IMR-90 (cell line): ENCODE measurements at places on chromosomes 16 and 17. TPM values are rescaled to one million over a fixed set of nuclear protein-coding genes. Genes with fewer than 3 reads are reported as not detected.

- peak; percentile 94 for DNase-seq
Observed at GRCh38 chr16:48444574-48444973, 59.4 kb upstream of the SIAH1 start.

DNA sequence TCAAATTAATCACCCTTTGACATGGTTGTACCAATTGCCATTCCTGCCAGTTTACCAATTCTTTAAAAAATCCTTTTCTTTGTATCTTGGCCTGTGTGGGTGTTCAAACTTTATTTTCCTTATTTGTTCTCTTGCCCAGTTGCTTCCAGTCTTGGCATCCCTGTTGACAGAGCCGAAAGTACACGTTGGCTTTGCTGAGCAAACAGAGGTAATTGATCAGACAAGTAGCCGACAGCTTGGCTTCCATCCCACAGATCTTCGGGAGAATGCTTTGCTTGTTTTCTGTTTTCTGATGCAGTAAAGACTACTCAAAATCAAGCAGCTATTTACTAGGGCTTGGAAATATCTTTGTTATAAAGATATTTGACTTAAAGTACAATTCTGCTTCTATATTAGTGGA lies 506.8 kb upstream of the SALL1 start:
- DNase-seq, result no peak

DNA sequence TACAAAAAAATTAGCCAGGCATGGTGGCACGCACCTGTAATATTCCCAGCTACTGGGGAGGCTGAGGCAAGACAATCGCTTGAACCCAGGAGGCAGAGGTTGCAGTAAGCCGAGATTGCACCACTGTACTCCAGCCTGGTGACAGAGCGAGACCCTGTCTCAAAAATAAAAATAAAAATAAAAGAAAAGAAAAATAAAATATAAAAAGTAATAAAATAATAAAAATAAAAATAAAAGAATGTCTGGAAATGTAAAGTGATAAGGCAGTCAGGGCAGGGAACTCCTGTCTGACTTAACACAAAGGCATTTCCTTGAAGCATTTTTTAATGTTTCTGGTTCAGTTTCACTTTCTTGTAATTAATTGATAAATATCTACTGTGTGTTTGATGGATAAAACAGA lies 34.7 kb upstream of the DNAJA2 start:
- DNase-seq, result peak; percentile 25

GRCh38 chr17:11334493-11334892 lies 93.5 kb downstream of the SHISA6 start:
- DNase-seq, result no peak

Gene RNU2-1
- total RNA-seq, result not detected in 2 replicates

DNA sequence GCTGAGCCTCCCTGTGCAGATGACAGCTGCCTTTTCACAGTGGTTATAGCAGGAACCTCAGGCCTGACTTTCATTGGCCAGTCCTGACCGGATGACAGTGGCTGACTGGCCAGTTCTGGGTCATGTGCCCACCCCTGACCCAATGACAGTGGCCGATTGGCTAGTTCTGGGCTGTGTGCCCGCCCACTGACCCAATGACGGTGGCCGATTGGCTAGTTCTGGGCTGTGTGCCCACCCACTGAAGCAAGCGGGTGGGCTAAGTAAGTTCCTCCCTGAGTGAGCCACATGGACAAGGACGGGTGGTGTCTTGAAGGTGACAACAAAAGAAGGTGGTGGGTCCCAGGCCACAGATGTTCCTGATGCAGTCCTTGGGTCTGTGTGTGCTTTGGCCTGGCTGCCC lies 9.5 kb downstream of the DEF8 start:
- DNase-seq, result peak; percentile 11

GRCh38 chr17:72877348-72877747 lies 215.1 kb downstream of the SLC39A11 start:
- DNase-seq, result no peak

Gene SOX8
- under 0.01 TPM in 2 replicates for total RNA-seq

- no peak for DNase-seq
Observed at GRCh38 chr17:83178533-83179304, 99.3 kb downstream of the METRNL start.

- DNase-seq, result no peak
Observed at GRCh38 chr16:69116906-69117305, 11.5 kb downstream of the HAS3 start.

GRCh38 chr16:1137604-1138003 lies 15.3 kb upstream of the CACNA1H start:
- peak; percentile 57 for DNase-seq

GRCh38 chr17:41803049-41804020 lies 8.4 kb downstream of the P3H4 start:
- DNase-seq, result no peak

Gene HOXB7
- 1.8 and 3.3 TPM in 2 replicates for total RNA-seq

DNA sequence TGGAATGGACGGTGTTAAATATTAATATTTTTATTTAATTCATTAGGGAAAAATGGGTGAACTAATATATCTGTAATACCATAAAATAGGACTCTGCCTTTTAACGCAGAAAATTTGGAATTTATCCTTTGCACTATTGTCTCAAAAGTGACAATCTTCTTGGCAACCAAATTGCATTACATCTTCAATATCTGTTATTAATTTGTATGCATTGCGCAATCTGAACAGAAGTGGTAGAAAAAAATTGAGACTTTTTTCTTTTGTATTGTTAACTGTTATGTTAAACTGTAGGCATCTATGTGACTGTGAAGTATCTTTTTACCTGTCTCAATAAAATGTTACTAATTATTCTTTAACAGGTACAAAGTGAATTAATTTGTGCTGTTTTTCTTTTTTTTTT lies 55.6 kb downstream of the PPM1E start:
- DNase-seq, result no peak

- no peak for DNase-seq
Observed at GRCh38 chr16:79265701-79266100, 334.8 kb downstream of the MAF start.

Gene PYCARD
- total RNA-seq, result 10.2 and 13.1 TPM in 2 replicates

- DNase-seq, result no peak
Observed at GRCh38 chr16:30925632-30925987, 2.2 kb downstream of the FBXL19 start.

Gene NGFR
- 0.18 TPM in 1 of 2 replicates, not detected in the other for total RNA-seq

- no peak for DNase-seq
Observed at GRCh38 chr16:22252317-22252716, 44.9 kb upstream of the POLR3E start.

DNA sequence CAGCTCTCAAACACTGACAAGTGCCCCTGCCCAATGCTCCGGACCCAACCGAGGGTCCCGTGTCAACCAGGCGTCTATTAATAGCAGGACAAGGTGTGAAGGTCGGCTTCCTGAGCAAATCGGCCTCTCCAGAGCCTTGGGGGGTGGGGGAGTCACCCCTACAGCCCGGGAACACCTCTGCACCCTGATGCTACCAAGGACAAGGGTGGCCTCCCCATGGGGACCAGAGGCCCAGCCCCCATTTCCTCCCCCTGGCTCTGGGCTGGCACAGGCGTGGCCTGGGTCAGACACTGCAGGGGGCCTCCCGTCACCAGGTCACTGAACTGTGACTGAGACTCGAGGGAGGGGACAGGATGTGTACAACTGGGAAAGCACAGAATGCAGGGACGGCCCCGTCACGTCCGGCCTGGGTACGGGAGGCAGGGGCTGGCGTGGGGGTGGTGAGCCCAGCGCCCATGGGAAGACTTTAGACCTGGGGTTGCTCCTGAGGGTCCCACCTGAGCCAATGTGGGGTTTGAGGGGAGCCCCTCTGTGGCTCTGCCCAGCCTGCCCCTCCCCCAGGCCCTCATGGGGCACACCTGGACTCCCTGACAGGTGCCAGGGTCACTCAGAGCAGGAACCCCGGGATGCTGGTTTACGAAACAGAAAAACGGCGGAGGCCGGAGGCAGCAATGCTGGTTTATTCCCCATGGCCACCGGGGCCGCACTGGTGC lies 579 bp upstream of the CYBA start:
- no peak for DNase-seq

- DNase-seq, result no peak
Observed at GRCh38 chr17:82972836-82973372, 106.5 kb upstream of the METRNL start.

Gene TMEM92
- 0.18 and 0.28 TPM in 2 replicates for total RNA-seq

- DNase-seq, result no peak
Observed at GRCh38 chr17:47813077-47813476, 8.5 kb downstream of the OSBPL7 start.

- DNase-seq, result peak; percentile 92
Observed at GRCh38 chr16:69073181-69073702, 32.2 kb upstream of the HAS3 start.

GRCh38 chr16:58102665-58103392 lies 26.4 kb downstream of the CFAP20 start:
- DNase-seq, result no peak

DNA sequence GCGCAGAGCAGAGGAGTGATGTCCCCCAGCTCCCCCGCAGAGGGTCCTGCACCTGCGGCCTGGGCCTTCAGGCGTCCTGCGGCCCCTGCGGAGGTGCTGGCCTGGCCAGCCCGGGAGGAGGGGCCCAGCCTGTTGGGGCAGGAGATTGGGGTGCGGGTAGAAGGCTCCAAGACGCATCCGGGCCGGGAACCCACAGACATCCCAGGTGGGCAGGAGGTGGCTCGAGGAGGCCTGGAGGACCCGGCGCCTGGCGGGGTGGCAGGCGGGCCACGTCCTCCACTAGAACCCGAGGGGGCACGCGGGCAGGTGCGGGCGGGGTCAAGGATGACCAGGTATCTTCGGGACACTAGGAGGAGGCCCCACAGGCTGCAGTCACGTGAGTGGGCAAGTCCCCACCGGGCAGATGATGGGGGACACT lies 647 bp upstream of the SECTM1 start:
- no peak for DNase-seq

- peak; percentile 30 for DNase-seq
Observed at GRCh38 chr17:7873051-7873450, 15.2 kb downstream of the CYB5D1 start.

DNA sequence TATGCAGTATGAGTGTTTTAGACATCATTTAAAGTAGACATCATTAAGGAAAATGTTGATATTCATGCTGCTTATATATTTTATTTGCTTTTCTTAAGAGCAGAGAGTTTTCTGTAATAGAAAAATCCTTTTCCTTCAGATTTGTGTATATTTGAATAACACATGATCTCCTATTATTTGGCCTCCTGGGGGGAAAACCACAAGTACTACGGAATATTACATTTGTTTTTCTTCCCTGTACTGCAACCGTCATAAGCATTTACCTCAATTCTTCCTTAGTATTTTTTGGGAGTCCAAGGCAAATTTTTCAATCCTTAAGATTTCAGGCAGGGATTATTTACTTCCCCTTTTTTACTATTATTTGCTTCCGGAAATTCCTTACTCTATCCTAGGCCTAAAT lies 6.0 kb downstream of the RSPRY1 start:
- DNase-seq, result peak; percentile 50

- DNase-seq, result no peak
Observed at GRCh38 chr17:5200360-5200759, 8.7 kb upstream of the ZNF594 start.

Gene DHRS7C
- total RNA-seq, result not detected in 2 replicates

Gene CLEC3A
- total RNA-seq, result not detected in 2 replicates

- DNase-seq, result no peak
Observed at GRCh38 chr16:73817526-73818324, 478.9 kb upstream of the PSMD7 start.

Gene RAB37
- total RNA-seq, result not detected in 2 replicates

Gene KRTAP4-9
- not detected in 2 replicates for total RNA-seq

GRCh38 chr17:51722994-51723393 lies 435.5 kb downstream of the CA10 start:
- no peak for DNase-seq

GRCh38 chr16:57972306-57972705 lies 1.4 kb upstream of the CNGB1 start:
- no peak for DNase-seq

DNA sequence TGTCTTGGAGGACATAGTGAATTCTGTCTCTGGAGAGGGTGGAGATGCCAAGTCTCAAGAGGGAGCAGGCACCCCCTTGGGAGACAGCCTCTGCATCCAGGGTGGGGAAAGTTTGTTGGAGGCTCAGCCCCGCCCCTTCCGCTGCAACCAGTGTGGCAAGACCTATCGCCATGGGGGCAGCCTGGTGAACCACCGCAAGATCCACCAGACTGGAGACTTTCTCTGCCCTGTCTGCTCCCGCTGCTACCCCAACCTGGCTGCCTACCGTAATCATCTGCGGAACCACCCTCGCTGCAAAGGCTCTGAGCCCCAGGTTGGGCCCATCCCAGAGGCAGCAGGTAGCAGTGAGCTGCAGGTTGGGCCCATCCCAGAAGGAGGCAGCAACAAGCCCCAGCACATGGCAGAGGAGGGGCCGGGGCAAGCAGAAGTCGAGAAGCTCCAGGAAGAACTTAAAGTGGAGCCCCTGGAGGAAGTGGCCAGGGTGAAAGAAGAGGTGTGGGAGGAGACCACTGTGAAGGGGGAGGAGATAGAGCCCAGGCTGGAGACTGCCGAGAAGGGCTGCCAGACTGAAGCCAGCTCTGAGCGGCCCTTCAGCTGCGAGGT lies 5.2 kb downstream of the ZNF646 start:
- no peak for DNase-seq

GRCh38 chr16:88308441-88309173 lies 74.2 kb upstream of the ZNF469 start:
- DNase-seq, result no peak

GRCh38 chr17:29390851-29391631 lies 878 bp downstream of the TAOK1 start:
- DNase-seq, result peak; percentile 42

DNA sequence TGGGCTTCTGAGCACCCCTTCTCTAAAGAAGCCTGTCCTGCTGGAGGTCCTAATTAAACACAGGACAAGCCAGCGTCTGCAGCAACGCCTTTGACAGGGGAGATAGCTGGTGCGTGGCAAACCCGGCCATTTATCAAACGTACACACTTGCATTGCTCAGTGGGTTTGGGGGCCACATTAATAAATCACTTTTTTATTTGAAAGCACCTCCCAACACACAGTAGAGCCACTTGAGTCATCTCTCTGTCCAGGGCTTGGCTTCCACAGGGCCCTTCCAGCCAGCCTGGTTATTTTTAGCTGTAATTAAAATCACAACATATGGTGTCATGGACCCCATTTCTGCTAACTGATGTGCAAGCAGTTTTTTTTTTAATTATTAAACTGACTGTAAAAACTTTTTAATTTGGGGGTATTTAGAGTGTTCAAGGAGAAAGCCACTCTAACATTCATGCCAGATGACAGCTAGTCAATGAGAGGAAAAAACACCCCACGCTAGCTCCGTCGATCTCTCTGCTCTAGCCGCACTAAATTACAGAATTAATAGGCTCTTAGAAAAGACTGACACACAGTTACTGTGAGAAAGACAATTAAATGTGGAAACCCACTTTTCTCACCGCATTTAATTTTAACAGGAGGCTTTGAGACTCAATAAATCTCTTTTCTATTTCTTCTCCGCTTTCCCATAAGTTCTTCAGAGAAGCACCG lies 201.0 kb upstream of the WSCD1 start:
- DNase-seq, result no peak

Gene ARL5C
- total RNA-seq, result not detected in 2 replicates
